Activated T-helper 9 cell treated with anti-CD3 and anti-CD28 coated beads, Interleukin-2, amount 50 U/mL, for 16 hours (primary cell): ENCODE measurements at places on chromosomes 6 and 20.
A peak's percentile ranks its signal among the peaks of the same experiment; 100 is the strongest.

DNA sequence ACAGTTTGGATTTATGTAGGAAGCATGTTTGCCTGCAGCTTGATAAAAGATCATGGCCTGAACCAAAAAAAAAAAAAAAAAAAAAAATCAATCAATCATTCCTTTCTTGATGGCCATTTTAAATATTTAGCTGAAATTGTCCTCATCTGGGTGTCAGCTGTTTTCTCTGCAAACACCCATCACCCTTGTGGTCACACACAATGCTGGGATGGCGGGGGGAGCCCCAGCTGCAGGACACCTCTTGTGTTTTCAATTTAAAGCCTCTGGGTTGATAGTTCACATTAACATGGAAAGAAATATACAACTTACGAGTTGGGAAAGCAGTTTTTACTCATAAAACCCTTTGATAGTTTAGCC, 160.4 kb downstream of the ZFP64 start:
- no peak for DNase-seq

DNA sequence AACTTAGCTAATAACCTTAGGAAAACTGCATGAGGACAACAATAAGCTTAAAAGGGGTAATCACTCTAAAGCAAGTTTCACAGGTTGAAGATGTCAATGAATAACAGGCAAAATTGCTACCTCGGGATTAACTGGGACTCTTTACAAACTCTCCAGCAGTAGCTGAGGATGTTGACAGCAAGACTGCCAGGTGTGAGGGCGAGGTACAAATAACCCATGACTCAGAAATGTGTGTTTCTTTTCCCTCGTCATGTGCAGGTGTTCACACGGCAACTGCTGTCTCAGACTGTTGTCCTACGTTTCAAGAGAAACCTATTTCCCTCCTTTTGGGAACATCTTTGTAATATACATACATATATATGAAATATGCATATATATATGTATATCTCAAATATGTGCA, 15.9 kb downstream of the BCAS1 start:
- DNase-seq = no peak

DNA sequence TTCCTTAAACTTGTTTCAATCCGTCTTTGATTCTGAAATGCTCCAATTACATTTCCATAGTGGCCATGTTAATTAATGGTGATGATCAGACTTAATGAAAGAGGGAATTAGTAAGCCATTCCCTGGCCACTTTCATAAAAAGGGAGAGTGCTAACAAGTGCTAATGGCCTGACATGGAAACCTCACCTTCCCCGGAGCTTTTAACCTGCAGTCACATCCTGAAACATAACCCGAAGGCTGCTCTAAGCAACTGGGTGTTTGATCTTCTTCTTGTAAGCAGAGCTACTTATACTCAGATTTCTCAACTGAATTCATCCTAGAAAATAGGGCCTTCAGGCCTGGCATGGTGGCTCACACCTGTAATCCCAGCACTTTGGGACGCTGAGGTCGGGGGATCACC, 67.1 kb upstream of the ZMYND8 start:
- no peak for DNase-seq

- no peak for DNase-seq
Measured at GRCh38 chr6:72102561-72102960, 216.2 kb downstream of the RIMS1 start.

DNA sequence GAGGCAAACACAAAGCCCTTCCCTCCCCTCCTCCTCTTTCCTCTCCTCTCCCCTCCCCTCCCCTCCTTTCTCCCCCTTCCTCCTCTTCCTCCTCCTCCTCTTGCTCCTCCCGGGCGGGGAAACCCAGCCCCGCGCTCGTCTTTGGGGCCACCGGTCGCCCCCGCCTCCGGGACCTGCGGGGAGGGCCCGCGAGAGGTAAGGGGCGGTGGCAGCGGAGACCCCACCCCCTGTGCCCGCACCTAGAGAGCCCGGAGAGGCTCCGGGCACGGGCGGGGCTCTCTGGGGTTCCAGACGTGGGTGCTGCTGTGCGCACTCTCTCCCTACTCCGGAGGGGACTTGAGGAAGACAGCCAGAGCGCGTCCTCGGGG, at the start of gene RIN2:
RIN2 (plus strand) TSS at position 126 of the 368 bp plus-strand sequence. CDS start 131,344 bp downstream, outside the sequence.
- DNase-seq = no peak

GRCh38 chr6:28005152-28005890, 48.3 kb downstream of the OR2B6 start:
- no peak for DNase-seq

DNA sequence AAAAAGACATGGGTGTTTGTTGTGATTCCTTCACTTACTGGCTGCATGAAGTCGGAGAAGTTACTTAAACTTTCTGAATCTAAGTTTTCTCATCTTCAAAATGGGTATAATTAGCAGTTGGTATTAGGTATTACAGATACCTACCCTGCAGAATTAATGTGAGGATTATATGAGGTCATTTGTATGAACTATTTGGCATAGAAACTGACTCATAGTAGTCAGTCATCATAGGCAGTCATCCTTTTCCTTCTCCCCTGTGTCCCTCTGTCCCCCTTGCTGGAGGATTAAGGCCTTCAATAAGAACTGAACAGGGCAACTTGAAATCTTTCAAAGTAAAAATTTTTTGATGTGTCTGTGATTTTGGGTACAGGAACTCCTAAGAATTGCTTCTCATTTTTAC, 26.3 kb downstream of the RALGAPB start:
- no peak for DNase-seq

GRCh38 chr6:137494988-137495702, 951 bp upstream of the OLIG3 start:
- DNase-seq = no peak

DNA sequence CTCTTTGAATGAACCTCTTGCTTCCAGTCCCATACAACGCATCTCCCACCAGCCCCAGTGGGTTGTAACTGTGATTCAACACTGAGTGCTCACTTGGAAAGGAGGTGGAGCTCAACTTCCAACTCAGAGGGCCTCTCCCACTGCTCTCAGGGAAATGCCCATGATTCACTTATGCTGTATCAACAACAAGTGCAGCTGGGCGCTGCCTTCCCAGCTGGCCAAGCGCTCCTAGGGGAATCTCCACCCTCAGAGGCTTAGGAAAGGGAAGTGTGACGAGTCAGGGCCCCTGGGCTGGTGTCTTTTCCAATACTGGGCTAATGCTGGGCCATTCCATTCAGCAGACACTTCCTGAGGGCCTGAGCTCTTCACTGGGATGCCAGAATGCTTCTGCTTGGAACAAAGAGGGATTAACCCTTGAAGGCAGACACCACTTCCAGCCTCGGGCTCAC, 8.1 kb upstream of the OCSTAMP start:
- peak; percentile 23 for DNase-seq

DNA sequence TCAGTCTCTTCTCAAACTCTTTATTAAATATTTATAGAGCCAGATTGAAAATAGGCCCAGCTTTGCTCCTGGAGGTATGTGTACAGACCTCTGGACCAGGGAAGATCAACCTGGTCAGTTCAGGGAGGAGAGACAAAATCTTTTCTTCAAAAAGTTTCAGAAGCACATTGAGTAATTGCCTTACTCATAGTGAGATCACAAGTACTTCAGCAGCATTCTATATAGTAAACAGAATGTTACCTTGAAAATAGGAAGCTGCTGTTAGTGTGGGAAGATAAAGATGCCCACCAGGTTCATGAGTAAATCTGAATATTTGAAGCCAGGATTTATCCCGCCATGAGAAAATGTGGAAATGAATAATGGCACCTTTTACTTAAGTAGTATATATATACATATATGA, 665.9 kb upstream of the CITED2 start:
- no peak for DNase-seq

DNA sequence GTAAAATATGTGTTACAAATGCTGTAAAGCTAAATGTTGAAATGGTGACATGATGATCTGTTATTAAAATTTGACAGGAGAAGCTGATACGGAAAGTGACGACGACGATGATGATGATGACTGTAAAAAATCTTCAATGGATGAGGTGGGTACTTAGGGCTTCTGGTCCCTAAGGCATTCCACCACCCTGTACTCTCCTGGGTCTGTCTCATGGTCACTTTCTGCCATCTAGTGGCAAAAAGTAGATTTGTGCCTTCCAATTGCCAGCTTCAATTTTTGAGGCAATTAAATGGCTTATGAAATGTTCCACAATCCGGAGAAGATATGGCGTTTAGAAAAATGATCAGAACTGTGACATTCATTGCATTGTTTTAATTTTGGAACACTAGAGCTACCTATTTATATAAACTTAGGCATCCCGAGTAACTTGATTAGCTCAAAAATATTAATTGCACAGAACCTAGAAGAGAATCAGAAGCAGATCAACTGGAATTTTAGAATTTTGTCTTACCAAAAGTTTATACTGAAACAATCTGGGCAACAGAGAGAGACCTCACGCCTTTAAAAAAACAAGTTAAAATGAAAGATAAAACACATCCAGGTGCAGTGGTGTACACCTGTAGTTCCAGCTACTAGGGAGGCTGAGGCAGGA, 346.5 kb upstream of the PLCB4 start:
- no peak for DNase-seq
